ENCODE measurements at places on chromosomes 12 and 14.

DNA sequence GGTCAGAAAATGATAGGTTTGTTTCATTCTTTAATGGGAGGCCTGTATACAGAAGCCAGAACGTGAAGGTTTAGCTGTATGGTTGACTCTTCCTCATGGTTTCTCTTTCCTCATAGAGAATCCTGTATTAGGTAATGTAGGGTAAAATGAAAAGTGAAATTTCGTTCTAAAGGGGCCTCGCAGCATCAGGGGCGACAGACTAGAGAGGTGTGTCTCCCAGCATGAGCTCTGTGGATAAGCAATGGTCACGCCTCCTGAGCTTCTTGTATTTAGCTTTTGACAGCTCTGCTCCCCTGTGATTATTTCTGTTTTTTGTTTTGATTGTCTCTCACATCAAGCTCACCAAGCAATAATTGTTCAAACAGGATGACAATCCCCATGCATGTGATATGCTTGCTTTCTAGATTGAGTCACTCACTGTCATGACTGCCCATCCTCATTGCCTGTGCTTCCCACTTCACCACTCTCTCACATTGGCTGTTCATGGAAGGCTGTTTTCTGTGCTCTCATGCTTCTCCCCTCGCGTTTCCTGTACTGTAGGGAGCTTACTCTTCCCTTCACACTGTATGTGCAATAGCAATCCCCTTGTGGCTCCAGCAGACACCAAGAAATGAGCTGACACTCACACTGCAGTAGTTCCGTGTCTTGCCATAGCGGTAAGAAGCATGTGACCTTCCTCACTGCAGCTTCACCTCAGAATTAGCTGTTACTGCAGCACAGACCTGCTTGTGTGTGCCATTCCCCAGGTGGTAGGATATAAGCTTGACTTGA lies 44.0 kb downstream of the RAD52 start:
- no peak for DNase-seq

GRCh38 chr12:102314821-102315220 lies 117.2 kb upstream of the PMCH start:
- DNase-seq, result peak; percentile 1

DNA sequence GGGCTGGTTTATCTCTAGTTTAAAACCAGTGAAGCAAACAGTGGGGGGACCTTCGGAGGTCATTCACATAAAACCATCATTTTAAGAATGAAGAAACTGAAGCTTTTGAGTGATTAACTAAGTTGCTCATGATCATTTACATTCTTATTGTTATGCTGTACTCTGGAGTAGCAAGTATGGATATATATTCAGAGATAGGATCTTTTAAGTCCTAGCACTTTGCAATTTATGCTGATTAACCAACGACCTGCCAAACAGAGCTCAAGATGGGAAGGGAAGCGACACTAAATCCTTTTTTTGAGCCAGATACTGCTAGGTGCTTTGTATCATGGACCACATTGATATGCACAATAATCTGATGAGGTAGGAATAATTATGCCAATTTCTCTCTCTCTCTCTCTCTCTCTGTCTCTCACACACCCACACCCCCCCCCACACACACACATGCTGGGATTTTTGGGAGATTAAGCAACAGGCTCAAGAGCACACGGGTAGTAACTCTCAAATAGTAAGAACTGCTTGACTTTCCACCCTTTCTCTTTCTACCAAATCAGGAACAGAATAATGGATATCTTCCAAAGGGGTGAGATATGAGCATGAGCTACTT lies 303.4 kb downstream of the APAF1 start:
- DNase-seq, result no peak

DNA sequence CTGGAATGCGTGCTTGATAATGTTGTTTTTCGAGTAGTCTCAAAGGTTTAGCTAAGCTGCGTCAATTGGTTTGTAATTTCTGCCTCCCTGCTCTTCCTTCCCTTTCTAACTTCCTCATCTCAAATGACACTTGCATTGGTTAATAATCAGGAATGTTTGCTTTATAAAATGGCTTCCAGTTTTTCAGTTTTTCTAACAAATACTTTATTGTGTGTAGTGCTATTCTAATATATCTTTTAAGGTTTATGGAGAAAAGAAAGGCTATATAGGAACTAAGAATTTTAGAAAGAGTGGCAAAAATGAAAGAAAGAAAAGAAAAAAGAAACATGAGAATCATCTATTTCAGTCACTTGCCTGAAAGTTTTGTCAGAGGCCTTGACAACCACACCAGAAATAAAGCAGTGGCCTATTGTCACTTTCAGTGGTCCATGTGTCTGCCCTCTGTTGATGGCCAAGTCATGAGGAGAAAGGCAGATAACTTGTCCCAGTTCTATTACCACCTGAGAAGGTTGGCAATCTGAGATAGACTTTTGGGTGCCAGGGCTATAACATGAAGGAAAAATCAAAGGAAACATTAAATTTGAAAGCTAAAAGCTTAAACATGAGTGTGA lies 221.9 kb upstream of the KITLG start:
- peak; percentile 33 for DNase-seq

DNA sequence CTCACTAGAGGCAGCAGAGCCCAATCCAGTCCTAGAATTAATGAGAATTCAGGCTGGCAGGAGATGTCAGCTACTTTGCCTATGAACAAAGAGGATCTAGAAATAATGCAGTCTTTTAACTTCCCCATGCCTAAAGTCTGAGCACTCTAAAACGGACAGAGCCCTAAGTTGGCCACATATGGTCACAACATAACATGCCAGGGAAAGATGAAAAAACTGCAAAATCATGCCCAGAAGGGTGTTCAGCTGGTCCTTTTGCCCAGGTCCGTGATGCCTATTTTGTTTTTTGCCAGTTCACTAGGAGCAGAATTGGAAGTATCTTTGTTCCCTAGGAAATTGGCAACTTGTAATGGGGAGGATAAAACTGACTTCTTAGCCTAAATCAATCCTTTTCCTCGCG lies 20.3 kb upstream of the LMNTD1 start:
- DNase-seq, result no peak

Measured in iris pigment epithelial cell (primary cell).